Chondrocyte (in vitro differentiated cells): ENCODE measurements at places on chromosomes 2 and 18. TPM values are rescaled to one million over a fixed set of nuclear protein-coding genes. Genes with fewer than 3 reads are reported as not detected.

HNMT gene
- 2.0 to 4.6 TPM (median 4.5 TPM) in 3 replicates for total RNA-seq

KATNAL2 gene
- total RNA-seq = 5.8 to 9.3 TPM (median 7.4 TPM) in 3 replicates

SKOR2 gene
- total RNA-seq = not detected in 3 replicates

PAIP2B gene
- total RNA-seq = 0.67 to 0.73 TPM (median 0.70 TPM) in 3 replicates

GRP gene
- not detected in 3 replicates for total RNA-seq

UGT1A8 gene
- total RNA-seq = not detected in 3 replicates

IL1RN gene
- total RNA-seq = not detected in 3 replicates

ZNF892 gene
- 4.7 to 6.0 TPM (median 4.8 TPM) in 3 replicates for total RNA-seq

HOXD13 gene
- total RNA-seq = not detected in 3 replicates

GRCh38 chr2:242088471-242089212, 219.1 kb downstream of the RTP5 start:
- peaks cover 25% of the 10 kb centered on the region for H3K4me1 ChIP-seq
- no peaks in the 10 kb centered on the region for H3K27me3 ChIP-seq
- H3K27ac ChIP-seq = peak overlapping the region; percentile 71
- H3K36me3 ChIP-seq = no peaks in the 10 kb centered on the region
- DNase-seq = peak; percentile 95
- peak overlapping the region; percentile 85 for H3K4me3 ChIP-seq

DNA sequence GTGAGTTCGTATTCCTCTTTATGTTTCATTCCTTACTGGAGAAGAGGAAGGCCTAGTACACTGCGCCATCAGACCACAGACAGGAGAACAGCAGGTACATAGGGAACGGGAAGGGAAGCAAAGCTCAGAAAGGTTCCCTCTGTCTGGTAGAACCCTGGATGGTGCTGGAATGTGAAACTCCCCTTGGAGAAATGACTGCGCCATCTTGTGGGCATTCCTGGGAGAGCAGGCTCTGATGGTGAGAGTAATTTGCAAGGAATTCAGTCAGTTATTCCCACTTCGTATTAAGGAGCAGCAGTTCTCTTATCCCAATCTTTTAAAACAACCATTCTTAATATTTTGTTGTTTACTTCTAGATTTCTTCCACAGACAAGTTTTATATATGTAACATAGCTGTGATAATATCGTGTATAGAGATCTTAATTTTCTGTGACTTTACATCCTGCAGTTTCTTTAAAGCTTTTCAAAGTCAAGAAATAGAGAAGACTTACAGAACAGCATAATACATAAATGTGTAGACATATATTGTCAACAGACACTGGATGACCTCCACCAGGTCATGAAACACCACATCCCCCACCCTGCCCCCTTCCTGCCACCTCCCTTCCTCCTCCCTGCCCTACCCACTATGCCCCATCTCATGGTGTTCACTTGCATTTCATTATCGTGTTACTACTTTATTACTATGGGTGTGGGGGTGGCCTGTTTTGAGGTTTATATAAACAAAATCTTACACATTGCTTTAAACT, 83.9 kb downstream of the ARHGEF4 start:
- no peak overlapping the region for H3K4me3 ChIP-seq
- H3K27me3 ChIP-seq = no peaks in the 10 kb centered on the region
- DNase-seq = no peak

DNA sequence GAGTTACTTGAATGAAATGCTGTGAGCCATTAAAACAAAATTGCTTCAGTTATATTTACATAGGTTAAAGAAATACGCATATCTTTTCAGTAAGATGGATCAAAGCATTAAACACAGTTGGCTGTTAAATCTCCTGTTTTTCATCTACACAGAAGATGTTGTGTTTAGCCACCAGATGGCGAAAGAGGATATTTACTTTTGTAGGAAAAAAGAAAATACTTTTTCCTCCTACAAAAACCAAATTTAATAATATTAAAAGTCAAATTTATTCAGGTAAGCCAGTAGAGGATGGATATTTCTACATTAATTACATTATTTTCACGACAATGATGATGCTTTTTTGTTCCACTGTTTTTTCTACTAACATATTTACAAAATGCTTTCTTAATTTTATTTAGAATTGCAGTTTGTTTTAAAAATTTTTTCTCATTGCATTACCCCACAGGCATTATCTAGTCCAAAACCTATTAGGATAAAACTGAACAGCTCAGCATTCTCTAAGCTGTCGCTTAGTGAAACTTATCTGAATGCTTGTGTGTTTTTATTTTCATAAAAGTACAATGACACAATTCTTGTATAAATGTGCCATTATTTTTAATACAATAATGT, 173.7 kb downstream of the ASXL3 start:
- H3K27ac ChIP-seq = no peak overlapping the region
- no peak for DNase-seq
- H3K27me3 ChIP-seq = no peaks in the 10 kb centered on the region
- H3K36me3 ChIP-seq = no peaks in the 10 kb centered on the region
- peaks cover 29% of the 10 kb centered on the region for H3K4me1 ChIP-seq
- no peak overlapping the region for H3K4me3 ChIP-seq

DNA sequence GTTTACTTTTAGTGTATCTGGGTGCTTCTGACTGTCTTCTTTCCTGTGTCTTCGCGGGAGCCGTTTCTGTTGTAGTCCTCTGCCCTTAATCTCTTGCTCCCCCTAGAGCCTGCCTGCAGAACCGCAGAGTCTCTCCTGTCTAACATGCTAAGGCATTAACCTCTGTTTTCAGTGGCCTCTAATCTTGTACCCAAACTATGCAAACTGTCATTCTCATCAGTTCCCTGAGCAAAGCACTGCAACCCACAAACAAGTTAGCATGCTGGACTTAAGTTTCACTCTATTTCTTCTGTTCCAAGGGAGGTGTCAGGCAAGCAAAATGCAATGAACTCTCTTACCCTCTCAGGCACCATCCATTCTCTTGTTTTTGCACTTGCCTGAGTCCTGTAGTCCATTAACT, 138.4 kb downstream of the OTX1 start:
- H3K4me1 ChIP-seq = no peaks in the 10 kb centered on the region
- no peak overlapping the region for H3K4me3 ChIP-seq
- no peak for DNase-seq
- peaks cover 15% of the 10 kb centered on the region for H3K36me3 ChIP-seq
- H3K27me3 ChIP-seq = no peaks in the 10 kb centered on the region

DNA sequence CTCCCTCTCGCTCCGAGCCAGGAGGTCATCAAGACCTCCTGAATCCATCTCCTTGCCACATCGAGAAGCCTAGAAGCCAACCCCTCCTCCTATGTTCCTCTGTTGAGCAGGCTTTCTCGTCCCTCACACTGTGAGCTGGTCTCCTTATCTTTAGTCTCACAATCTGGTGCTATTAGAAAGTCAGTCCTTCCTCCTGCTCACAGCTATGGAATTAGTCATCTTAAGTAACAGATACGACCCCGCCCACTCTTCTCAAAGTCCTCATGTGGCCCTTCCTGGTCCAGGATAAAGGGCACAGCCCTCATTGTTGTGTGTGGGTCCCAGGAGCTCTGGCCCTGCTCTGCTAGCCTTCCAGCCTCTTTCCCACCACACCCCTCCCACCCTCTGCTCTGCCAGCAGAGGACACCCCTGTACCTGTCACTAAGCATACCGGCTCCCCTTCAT, 41.4 kb upstream of the TRIB2 start:
- H3K27me3 ChIP-seq = no peaks in the 10 kb centered on the region
- no peak for DNase-seq
- peaks cover 2% of the 10 kb centered on the region for H3K36me3 ChIP-seq
- H3K4me3 ChIP-seq = no peak overlapping the region
- H3K27ac ChIP-seq = no peak overlapping the region
- H3K4me1 ChIP-seq = peaks cover 10% of the 10 kb centered on the region

GRCh38 chr18:33817096-33817495, 239.1 kb downstream of the ASXL3 start:
- DNase-seq = no peak
- peaks cover 8% of the 10 kb centered on the region for H3K4me1 ChIP-seq
- H3K4me3 ChIP-seq = no peak overlapping the region
- H3K27me3 ChIP-seq = no peaks in the 10 kb centered on the region
- no peaks in the 10 kb centered on the region for H3K36me3 ChIP-seq

- H3K4me3 ChIP-seq = no peak overlapping the region
- no peak for DNase-seq
- no peak overlapping the region for H3K27ac ChIP-seq
- H3K4me1 ChIP-seq = peaks cover 5% of the 10 kb centered on the region
- H3K27me3 ChIP-seq = no peaks in the 10 kb centered on the region
Measured at GRCh38 chr18:56869189-56869777, 218.1 kb downstream of the WDR7 start.

- H3K36me3 ChIP-seq = peaks cover 12% of the 10 kb centered on the region
- H3K4me1 ChIP-seq = peaks cover 11% of the 10 kb centered on the region
- no peaks in the 10 kb centered on the region for H3K27me3 ChIP-seq
- DNase-seq = no peak
Measured at GRCh38 chr2:111239581-111240249, 119.0 kb downstream of the BCL2L11 start.

DNA sequence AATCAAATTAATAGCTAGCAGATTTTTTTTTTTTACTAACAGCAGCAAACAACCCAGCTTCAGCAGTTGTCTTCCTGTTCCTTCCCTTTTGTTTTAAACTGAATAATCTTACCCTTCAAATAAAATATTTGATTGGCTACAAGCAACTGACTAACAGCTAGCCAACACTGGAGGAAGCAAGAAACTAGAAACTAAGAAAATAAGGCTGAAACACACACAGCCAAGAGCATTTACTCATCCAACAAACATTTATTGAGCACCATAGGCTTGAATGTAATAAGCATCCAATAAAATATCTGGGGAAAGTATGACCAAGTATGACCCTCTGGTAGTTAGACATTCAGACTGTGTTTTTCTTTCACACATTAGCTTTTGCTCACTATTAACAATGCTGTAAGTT, 189.2 kb downstream of the CD226 start:
- no peak for DNase-seq
- no peak overlapping the region for H3K4me3 ChIP-seq
- no peak overlapping the region for H3K27ac ChIP-seq
- H3K4me1 ChIP-seq = peaks cover 15% of the 10 kb centered on the region

DNA sequence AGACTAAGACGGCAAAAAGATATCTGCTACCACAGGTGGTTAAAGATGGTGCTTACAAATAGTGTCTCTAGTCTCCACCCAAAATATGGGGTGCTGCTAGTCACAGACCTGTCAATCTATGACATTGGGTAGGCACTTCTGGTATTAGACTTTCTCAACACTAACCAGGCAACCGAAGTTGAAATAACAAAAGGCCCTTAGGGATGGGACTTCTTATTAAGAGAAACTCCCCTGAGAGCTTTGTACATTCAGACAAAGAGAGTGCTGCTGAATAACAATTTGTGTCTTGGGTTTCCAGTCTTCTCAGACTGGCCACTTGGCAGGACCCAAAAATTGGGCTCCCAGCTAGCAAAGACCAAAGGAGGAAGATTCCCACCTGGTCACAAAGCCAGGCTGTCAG, 310.0 kb downstream of the CNTNAP5 start:
- H3K36me3 ChIP-seq = no peaks in the 10 kb centered on the region
- no peaks in the 10 kb centered on the region for H3K4me1 ChIP-seq
- no peak overlapping the region for H3K27ac ChIP-seq
- no peak overlapping the region for H3K4me3 ChIP-seq
